ENCODE measurements at places on chromosomes 5 and 9. TPM values are rescaled to one million over a fixed set of nuclear protein-coding genes. Genes with fewer than 3 reads are reported as not detected.

DNA sequence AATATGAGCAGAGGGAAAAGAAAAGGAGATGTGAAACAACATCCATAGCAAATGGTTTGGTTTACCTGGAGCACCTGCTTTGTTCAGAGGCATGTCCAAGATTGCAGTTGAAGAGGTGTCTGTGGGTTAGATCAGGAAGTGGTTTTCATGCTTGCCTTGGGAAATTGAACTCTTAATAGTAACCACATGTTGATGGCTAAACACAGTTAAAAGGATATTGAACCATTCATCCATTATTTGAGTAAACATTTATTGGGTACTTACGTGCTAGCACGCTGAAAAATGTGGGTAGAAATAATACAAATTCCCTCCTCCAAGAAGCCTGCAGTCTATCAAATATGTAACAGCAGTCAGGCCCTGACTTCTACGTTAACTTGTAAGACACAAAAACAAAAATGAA, 235.7 kb upstream of the TNC start:
- H3K4me1 ChIP-seq: no peaks in the 10 kb centered on the region
- no peaks in the 10 kb centered on the region for H3K27me3 ChIP-seq
- H3K4me3 ChIP-seq: no peak overlapping the region
- no peak for DNase-seq
- no peak overlapping the region for H3K27ac ChIP-seq

The STPG3 gene
- 0.38 TPM for total RNA-seq

DNA sequence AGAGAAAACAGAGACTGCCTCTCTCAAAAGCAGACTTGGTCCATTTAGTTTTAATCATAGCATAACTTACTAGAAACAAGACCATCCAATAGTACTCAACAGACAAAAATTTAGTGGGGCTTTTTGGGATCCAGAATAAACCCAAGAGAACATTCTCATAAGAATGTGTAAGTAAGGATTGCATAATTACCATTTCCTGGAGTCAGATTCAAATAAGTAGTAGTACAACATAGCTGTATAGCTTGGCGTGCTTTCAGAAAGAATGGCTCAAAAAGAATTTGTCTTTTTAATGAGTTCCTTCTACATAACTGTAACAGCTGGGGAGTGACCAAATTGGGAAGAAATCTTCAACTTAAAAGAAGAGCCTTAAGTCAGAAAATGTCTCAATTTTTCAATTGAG, 145.4 kb downstream of the DENND1A start:
- no peaks in the 10 kb centered on the region for H3K4me1 ChIP-seq
- no peaks in the 10 kb centered on the region for H3K27me3 ChIP-seq
- H3K4me3 ChIP-seq: no peak overlapping the region
- no peaks in the 10 kb centered on the region for H3K36me3 ChIP-seq
- DNase-seq: no peak

The PIP5K1B gene
- total RNA-seq: 35.9 TPM

GRCh38 chr9:133575186-133576030, 33.8 kb downstream of the FAM163B start:
- peaks cover 4% of the 10 kb centered on the region for H3K27me3 ChIP-seq
- peaks cover 22% of the 10 kb centered on the region for H3K4me1 ChIP-seq
- no peak overlapping the region for H3K27ac ChIP-seq
- H3K4me3 ChIP-seq: no peak overlapping the region
- peaks cover 6% of the 10 kb centered on the region for H3K36me3 ChIP-seq

- DNase-seq: no peak
- H3K27me3 ChIP-seq: no peaks in the 10 kb centered on the region
- H3K36me3 ChIP-seq: no peaks in the 10 kb centered on the region
- no peak overlapping the region for H3K4me3 ChIP-seq
- peaks cover 20% of the 10 kb centered on the region for H3K4me1 ChIP-seq
Observed at GRCh38 chr9:94971378-94972131, 245.1 kb downstream of the AOPEP start.

The ISL1 gene
- total RNA-seq: 0.15 TPM

DNA sequence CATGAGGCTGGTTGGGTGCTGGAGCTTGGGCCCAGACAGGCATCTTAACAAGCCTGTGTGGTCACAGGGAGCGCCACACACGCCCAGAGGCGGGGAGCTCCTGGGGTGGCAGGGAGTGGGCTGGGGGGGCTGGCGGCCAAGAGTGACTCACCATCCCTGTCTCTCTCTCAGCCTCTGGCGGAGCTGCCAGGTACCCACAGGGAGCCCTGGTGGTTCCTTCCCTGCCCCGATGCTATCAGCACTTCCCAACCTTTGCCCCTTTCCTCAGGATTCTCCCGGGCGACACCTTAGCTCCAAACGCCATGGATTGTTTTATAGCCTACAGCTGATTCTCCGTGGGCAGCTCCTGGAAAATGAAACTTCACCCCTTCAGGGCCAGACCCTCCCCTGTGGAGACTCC, 5.5 kb downstream of the SLC9A3 start:
- H3K4me1 ChIP-seq: peaks cover 8% of the 10 kb centered on the region
- no peak for DNase-seq
- peaks cover 73% of the 10 kb centered on the region for H3K27me3 ChIP-seq
- H3K36me3 ChIP-seq: no peaks in the 10 kb centered on the region
- H3K27ac ChIP-seq: no peak overlapping the region

GRCh38 chr5:5629607-5629978, 207.1 kb downstream of the ICE1 start:
- no peak overlapping the region for H3K4me3 ChIP-seq
- no peaks in the 10 kb centered on the region for H3K27me3 ChIP-seq
- no peak overlapping the region for H3K27ac ChIP-seq
- no peaks in the 10 kb centered on the region for H3K4me1 ChIP-seq
- DNase-seq: no peak

DNA sequence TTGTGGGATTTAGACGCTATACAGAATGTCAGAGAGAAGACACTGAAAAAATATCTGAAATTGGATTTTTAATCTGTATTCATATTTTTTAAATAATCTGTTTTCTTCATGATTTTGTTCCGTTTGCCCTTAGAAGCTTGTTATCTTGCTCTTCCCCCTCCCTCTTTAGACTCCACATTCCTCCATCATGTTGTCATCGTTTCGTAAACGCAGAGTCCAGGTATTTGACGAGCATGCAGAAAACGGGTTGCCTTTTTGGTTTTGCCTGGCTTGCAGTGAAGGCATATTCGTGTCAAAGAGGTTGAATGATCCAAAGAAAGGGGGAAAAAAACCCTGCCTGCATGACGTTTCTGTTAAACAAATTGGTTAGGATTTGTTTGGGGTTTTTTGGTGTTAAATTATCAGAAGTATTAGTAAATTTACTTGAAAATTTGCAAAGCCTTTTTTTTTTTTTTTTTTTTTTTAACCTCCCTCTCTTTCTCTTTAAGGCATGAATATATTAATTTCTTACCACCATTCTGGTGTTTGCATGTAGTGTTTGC, 2.9 kb downstream of the SPTAN1 start:
- no peak for DNase-seq
- no peaks in the 10 kb centered on the region for H3K27me3 ChIP-seq
- peak overlapping the region; percentile 99 for H3K4me3 ChIP-seq
- peaks cover 85% of the 10 kb centered on the region for H3K4me1 ChIP-seq
- H3K27ac ChIP-seq: peak overlapping the region; percentile 96
- H3K36me3 ChIP-seq: no peaks in the 10 kb centered on the region

DNA sequence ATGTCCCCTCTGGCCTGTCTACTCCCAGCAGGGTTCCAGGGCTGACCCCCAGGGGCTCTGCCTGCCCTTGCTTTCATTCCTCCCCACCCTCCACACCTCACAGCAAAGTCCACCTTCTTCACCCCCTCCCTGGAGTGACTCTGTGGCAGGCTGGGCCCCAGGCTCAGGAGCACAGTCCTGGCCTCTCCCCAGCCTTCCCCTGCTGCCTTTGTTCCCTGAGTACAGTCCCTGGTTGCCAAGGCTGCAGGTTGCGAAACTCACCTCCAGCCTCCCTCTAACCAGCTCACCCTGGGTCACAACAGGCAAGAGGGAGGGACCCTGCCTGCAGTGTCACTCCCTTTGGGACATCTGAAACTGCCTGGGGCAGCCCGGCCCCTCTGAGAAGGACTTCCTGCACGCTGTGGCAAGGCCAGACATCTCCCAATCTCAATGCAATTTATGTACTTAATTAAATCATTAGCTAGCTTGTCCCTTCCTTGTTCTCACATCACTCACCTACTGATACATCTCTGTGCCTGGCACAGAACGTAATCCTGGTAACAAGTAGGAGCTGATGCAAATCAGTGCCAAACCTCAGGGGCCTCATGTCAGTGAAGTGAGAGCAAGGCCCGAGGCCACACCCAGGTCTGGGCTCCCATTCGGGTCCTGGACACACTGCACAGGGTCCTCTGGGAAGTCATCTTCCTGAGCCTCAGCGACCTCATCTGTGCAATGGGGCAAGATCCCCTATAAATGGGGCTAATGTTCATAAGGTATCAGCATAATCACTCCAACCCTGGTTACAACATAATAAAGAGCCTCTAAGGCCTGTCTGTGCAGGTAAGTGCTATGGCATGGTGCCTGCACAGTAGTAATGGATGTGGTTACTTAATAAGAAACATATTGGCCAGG, 27.3 kb upstream of the TRIM14 start:
- H3K27ac ChIP-seq: peak overlapping the region; percentile 87
- H3K4me1 ChIP-seq: peaks cover 47% of the 10 kb centered on the region
- peak; percentile 96 for DNase-seq
- H3K27me3 ChIP-seq: no peaks in the 10 kb centered on the region
- no peak overlapping the region for H3K4me3 ChIP-seq

DNA sequence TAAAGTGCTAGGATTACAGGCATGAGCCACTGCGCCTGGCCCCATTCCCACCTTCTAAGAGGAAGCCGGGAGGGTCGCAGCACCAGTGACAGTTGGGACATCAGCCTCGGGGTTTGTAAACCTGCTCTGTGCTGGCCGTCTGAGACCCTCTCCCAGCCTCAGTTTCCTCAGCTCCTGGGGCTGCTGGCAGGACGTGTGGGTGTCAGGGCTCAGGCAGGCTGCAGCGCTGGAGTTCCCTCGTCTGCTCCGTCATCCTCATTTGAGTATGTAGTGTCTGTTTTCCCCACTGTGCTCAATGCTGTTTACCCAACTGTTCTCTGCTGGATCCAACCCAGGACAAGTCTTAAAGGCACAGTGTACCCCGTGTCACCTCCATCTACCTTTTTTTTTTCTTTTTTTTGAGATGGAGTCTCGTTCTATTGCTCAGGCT, 2.0 kb upstream of the NINJ1 start:
- H3K36me3 ChIP-seq: no peaks in the 10 kb centered on the region
- no peak overlapping the region for H3K27ac ChIP-seq
- no peak for DNase-seq
- H3K4me1 ChIP-seq: peaks cover 43% of the 10 kb centered on the region

DNA sequence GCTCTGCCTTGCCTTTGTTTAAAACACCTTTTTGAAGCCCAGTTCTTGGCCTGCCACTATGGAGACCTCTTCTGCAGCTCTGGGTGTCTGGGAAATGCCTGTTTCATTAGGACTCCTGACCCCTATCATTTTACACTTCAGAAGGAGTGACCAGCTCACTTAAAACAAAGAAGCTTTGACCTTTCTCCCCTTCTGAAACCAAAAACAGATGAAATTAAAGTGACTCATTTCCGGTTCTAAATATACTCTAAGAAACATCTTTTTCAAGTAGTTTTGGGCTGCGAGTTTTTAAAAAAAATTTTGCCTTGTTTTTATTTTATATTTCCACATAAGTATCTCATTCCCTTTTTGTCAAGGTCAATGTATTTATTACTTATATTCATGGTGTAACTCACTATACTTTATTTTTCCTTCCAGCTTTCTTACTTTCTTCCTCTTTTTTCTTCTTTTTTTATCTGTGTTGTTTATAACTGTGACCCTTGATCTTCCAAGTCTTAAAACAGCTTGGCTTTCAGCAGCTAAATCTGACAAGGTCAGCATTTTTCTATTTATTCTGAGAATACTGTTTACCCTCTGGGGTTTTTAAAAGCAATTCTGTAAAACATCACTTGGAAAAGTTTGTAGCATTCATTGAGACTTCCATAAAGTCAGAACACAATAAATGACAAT, 672.9 kb downstream of the NR2F1-AS1 start:
- no peaks in the 10 kb centered on the region for H3K4me1 ChIP-seq
- no peak overlapping the region for H3K4me3 ChIP-seq
- H3K27ac ChIP-seq: no peak overlapping the region
- no peak for DNase-seq
- H3K27me3 ChIP-seq: no peaks in the 10 kb centered on the region
- H3K36me3 ChIP-seq: no peaks in the 10 kb centered on the region

DNA sequence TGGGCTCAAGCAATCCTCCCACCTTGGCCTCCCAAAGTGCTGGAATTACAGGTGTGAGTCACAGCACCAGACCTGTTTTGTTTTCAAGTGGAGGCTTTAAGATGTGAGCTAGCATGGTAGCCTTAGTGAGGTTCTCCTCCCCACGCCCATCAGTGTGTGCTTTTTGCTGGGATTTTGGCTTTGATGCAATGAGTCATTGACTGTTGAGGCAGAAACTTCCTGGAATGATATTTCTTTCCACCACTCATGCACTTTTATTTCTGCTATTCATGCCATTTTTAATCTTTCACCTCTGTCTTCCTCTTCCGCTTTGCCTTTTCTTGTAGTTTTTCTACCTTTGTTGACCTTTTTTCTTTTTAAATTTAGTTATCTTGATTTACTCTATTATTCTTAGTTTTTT, 4.2 kb upstream of the NFIL3 start:
- no peak overlapping the region for H3K4me3 ChIP-seq
- no peak for DNase-seq
- H3K27me3 ChIP-seq: no peaks in the 10 kb centered on the region

The TEX48 gene
- not detected for total RNA-seq

DNA sequence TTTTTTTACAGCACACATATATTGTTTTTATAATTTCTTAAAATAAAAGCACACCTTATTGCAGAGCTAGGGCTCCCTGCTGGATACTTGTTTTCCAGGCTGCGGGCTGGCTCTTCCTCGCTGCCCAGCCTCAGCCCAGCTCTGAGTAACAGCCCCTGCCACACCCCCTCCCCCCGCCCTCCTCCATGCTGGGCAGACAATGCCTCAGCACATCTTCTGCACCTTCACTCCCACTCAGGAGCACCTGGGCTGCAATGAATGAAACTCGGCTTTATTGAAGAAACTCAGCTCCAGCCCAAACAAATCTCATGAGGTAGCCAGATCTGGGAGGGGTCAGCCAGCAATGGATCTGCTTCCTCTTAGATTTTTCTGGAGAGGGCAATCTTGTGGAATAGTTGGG, 9.5 kb downstream of the IL9 start:
- H3K27ac ChIP-seq: no peak overlapping the region
- H3K27me3 ChIP-seq: peaks cover 14% of the 10 kb centered on the region
- DNase-seq: no peak
- H3K36me3 ChIP-seq: no peaks in the 10 kb centered on the region
- no peak overlapping the region for H3K4me3 ChIP-seq
- peaks cover 10% of the 10 kb centered on the region for H3K4me1 ChIP-seq

The CBY3 gene
- total RNA-seq: not detected

The RPS23 gene
- 1,400 TPM for total RNA-seq

- no peaks in the 10 kb centered on the region for H3K4me1 ChIP-seq
- no peak overlapping the region for H3K27ac ChIP-seq
- H3K27me3 ChIP-seq: no peaks in the 10 kb centered on the region
- H3K36me3 ChIP-seq: peaks cover 35% of the 10 kb centered on the region
Observed at GRCh38 chr5:109767997-109768396, 78.3 kb downstream of the MAN2A1 start.

DNA sequence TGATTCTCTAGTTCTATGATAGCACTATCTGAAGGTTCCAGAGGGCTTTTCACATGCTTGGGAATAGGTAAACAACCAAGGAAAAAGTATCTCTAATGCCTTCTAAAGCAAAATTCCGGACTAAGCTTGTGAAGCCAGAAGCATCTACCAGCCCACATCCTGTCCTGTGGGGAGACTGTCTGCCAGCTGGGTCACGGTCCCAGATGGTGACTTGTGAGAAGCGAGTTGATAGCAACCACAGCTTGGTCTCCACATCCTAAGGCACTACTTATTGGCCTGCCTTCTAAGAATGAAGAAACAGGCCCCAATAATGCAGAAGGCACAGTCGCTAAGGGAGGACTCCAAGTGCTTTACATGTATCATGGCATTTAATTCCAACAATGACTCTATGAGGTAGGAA, 184.1 kb upstream of the ADRA1B start:
- DNase-seq: no peak
- H3K27me3 ChIP-seq: no peaks in the 10 kb centered on the region
- H3K4me1 ChIP-seq: no peaks in the 10 kb centered on the region
- H3K4me3 ChIP-seq: no peak overlapping the region
- H3K27ac ChIP-seq: no peak overlapping the region

Measured in lower lobe of right lung (tissue), 2 donors.